ELR (cell line): ENCODE measurements at places on chromosomes 12 and 14.

DNA sequence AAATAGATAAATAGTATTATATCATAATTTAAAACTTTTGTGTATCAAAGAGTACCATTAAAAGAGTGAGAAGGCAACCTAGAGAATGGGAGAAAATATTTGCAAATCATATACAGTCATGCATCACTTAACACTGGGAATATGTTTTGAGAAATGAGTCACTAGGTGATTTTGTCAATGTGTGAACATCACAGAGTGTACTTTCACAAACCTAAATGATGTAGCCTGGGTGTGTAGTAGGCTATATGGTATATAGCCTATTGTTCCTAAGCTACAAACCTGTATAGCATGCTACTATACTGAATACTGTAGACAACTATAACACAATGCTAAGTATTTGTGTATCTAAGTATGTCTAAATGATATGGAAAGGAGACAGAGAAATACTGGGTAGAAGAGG, 48.0 kb upstream of the ARID2 start:
- no peak for DNase-seq

GRCh38 chr14:73246387-73247150, 9.3 kb downstream of the PAPLN start:
- no peak for DNase-seq

DNA sequence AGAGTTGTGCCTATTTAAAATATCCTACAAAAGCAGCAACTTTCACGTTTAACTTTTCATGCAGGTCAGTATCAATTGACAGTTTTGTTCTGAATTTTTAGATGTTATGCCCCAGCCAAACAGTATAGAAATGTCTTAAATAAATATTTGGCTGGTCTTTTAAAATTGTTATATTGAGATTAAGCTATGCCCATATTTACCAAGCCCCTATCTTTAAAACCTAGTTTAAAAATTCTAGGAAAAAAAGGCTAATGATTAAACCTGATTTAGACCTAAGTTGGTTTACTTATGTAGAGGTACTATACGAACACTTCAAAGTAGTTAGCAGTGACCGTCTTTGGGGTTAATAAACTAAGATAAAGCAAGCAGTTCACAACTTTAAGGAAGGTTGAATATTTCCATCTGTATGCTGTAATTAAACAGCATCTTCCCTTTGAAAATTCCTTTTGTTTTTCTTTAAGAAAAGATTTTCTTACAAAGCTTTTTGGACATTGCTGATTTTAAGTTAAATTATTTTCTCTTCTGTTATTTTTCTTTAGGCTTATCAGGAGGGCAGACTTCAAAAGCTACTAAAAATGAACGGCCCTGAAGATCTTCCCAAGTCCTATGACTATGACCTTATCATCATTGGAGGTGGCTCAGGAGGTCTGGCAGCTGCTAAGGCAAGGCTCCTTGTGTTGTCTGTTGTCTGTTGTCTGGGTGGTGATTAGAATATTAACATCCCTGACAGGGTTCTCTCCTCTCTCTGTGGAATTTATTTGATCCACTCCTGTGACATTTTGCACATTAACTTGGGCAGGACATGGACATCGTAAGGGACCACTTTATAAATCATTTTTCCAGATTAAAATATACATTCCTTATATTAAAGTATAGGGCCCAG, 7.5 kb downstream of the EID3 start:
- no peak for DNase-seq

- DNase-seq, result no peak
These were observed 84.0 kb downstream of the BEGAIN start for GRCh38 chr14:100503251-100503650.

- no peak for DNase-seq
These were observed 2.0 kb upstream of the CHURC1 start for GRCh38 chr14:64912261-64912660.

DNA sequence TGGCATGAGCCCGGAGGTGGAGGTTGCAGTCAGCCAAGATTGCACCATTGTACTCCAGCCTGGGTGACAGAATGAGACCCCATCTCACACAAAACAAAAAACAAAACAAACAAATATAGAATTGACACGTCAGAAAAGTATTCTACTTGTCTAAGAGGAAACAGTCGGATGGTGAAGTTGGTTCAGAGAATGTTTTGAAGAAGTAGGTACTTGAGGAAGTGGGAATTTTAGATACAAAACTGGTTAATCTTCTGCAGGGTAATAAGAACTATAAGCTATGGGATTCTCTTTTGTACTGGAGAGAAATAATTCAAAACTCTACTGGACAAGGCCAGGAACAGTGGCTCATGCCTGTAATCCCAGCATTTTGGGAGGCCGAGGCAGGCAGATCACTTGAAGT, 14.6 kb upstream of the TCTN1 start:
- DNase-seq, result no peak

DNA sequence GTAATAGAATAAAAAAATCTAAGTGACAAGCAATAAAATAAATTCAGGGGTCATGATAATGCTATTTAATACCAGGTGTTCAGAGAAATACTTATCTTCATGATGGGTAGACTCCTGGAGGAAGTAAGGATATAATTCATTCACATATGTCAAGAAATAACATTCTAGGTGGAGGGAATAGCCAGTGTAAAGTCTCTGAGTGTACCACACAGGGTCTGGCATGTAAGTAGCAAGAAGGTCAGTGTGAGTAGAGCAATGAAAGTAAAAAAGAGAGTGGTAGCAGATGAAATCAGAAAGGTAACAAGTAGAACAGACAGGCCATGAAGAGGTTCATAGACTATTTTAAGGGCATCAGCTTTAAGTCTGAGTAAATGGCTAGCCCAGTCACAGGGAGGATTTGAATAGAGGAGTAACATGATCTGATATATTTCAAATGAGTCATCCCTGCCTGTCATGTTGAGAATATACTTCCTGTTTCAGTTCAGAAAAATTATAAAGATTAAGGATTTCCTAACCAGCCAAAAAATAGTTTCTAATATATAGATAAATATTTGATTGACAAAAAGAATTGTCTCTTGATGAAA, 519.9 kb downstream of the C12orf50 start:
- DNase-seq, result peak; percentile 80

DNA sequence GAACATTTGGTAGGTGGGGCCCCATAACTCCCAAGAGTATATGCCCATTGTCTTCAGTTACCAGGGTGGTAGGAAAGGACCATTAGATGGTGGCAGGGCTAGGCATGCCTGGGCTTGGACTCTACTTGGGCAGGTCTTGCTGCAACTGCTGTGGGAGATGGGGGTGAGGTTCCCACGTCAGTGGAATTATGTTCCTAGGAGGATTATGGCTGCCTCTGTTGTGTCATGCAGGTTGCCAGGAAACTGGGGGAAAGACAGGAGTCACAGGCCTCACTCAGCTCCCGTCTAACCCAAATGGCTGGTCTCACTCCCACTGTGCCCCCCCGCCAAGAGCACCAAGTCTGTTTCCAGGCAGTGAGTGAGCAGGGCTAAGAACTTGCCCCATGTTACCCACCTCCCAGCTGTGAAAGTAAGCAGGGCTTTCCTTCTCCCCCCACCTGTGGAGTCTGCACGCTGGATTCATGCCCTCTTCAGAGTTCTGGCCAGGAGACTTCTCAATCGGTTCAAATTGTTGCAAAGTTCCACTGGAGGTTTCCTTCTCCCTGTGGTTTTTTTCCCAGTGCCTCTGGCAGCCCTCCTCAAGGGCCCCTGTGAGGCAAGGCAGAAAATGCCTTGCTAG, 337.5 kb downstream of the CCDC91 start:
- no peak for DNase-seq

- no peak for DNase-seq
These were observed 49.8 kb downstream of the CKAP4 start for GRCh38 chr12:106197906-106198623.

DNA sequence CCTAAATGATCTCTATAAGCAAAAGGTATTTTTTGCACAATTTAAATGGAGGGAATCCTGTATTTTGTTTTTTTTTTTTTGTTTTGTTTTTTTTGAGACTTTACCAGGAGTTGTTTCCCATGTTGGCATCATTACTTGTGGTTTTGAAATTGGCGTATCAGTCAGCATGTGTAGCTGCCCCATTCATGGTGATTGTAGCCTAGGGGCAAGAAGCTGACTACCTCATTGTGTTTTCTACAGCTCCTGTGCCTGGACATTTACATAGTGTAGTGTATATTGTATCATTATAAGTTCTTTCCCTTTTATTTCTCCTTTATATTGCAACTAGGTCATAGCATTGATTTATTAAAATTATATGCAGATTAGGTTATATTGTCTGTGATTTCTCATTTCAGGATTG, 24.5 kb downstream of the SAMD4A start:
- DNase-seq, result peak; percentile 86

GRCh38 chr14:49363821-49364751, 222.1 kb downstream of the RPS29 start:
- DNase-seq, result no peak
